Suppressor macrophage (primary cell): ENCODE measurements at places on chromosomes 12 and 14.

GRCh38 chr12:27595231-27595642, 71.2 kb downstream of the PPFIBP1 start:
- DNase-seq = no peak

GRCh38 chr12:50309950-50310349, 26.6 kb upstream of the LIMA1 start:
- DNase-seq = no peak

DNA sequence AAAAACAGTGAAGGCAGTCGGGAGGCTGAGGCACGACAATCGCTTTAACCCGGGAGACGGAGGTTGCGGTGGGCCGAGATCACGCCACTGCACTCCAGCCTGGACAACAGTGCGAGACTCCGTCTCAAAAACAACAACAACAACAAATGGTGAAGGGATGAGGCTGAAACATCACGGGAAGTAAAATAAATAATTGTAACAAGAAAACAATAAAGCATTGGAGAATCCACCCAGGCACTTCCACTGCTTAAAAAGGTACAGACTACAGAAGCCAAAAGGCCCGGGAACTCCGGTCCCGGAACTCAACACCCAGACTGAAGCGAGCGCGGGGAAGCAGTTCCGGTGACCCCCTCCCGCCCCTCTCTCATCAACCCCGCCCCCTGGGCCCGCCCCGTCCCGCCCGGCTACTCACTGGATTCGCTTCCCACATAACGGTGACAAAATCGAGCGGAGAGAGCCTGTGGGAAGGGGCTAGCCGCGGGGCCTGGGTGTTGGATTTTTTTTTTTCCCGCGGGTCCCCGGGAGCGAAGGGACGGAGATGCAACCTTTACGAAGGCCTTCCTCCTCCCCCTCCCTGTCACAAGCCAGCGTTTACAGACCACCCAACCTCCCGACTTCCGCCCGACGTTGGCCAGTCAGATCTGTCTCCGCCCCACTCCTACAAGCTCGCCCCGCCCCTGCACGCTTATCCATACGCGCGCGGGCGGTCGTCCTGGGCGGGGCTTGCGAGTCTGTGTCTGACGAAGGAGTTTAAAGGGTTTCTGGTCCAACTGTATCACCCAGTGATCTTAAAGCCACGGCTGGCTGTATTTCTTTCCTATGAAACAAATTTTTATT, at the start of gene PARP11:
Gene PARP11 (minus strand): TSS at position 600 of the 837 bp plus-strand sequence. CDS start 170 bp downstream, at position 430.
- peak; percentile 99 for DNase-seq

DNA sequence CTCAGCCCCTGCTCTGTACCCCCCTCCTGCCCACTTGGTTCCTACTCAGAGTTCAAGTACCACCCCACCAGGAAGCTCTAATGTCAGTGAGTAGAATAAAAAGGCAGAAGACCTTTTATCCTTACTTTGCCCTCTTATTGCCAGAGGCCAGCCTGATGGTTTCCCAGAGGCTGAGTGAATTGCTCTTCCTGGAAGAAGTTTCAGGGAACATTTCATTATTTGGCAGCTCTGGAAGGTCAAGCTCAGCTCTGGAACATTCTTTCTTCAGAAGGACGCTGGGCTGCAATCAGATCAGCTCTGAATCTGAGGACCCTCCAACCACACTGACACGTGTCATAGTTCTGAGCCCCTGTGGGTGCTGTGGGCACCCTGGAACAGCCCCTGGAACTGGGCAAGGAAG, 188.9 kb downstream of the ETV6 start:
- no peak for DNase-seq

DNA sequence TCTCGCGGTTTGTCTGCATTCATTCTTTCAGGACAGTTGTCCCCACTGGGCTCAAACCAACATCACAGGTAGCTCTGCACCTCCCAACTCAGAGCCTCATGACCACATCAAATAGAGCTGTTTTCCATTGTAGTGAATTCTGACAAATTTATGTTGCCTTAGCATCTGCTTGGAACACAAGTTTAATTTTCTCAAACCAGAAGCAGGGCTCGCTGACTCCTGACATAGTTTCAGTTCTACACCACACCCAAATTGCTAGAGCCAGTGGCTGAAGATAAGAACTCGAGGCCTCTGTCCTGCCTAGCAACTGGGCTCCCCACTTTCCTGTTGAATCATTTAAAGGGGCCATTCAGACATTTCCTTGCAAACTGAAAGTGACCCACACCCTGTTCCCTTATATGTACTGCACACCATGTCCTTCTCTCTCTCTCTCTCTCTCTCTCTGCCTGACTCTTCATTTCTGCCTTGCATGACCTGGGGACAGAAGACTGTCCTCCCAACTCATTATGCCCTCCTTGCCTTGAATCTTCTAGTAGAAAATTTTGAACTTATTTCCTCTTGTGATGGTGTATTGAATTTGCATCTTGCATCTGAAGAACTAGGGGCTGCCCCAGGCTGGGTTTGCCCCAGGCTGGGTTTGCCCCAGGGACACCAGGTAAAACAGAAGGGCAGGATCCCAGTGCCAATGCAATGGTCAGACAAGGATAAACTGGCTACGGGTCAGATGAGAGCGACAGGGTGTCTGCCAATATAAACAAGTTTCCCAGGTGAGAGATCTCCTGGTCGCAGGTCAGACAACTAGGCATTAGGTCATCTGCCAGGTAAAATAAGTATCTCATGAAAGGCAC, 9.7 kb upstream of the WSCD2 start:
- DNase-seq = no peak

DNA sequence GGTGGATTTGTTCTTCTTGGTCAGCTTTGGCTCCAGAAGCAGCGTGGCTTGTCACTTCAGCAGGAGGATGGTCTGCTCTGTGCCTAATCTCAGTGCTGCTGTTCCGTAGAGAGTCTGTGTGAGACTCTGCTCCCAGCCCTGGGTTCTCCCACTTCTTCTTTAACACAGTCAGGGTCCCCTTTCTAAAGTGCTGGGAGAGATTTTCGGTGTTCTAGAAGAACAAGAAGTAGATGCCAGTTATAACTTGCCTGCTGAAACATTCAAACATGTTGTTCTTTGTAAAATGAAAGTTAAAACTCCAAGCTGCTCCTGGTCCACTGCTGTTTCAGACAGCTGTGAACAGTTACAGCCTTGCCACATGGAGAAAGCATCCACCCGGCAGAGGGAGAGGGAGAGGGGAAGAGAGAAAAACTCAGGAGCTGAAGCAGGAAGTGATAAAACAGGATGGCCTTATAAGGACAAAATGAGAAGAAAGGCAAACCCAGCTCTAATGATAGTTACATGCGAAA, 55.2 kb upstream of the CERS5 start:
- peak; percentile 78 for DNase-seq

- no peak for DNase-seq
Observed at GRCh38 chr14:101150039-101150610, 246.6 kb upstream of the RTL1 start.

DNA sequence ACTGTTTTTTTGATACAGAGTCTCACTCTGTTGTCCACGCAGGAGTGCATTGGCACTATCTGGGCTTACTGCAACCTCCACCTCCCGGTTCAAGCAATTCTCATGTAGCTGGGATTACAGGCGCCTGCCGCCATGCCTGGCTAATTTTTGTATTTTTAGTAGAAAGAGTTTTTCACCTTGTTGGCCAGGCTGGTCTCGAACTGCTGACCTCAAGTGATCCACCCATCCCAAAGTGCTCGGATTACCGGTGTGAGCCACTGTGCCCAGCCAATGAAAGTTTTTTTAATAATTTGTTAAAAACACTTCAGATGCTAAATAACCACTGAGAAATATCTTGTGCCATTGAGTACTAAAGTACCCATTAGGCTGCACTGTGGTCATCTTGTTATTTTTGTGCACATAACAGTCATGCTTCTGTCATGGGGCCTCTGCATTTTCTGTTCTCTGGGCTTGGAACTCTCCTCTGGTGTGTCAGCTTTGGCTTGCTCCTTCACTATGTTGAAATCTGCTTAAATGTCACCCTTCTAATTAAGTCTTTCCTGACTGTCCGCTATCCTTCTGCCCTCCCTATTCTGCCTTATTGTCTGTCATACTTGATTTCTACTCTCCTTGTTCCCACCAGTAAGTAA, 105.1 kb downstream of the KTN1 start:
- DNase-seq = peak; percentile 5

- no peak for DNase-seq
Observed at GRCh38 chr12:45912774-45913173, 77.6 kb downstream of the SCAF11 start.

- no peak for DNase-seq
Observed at GRCh38 chr12:11718105-11718504, 68.6 kb downstream of the ETV6 start.

DNA sequence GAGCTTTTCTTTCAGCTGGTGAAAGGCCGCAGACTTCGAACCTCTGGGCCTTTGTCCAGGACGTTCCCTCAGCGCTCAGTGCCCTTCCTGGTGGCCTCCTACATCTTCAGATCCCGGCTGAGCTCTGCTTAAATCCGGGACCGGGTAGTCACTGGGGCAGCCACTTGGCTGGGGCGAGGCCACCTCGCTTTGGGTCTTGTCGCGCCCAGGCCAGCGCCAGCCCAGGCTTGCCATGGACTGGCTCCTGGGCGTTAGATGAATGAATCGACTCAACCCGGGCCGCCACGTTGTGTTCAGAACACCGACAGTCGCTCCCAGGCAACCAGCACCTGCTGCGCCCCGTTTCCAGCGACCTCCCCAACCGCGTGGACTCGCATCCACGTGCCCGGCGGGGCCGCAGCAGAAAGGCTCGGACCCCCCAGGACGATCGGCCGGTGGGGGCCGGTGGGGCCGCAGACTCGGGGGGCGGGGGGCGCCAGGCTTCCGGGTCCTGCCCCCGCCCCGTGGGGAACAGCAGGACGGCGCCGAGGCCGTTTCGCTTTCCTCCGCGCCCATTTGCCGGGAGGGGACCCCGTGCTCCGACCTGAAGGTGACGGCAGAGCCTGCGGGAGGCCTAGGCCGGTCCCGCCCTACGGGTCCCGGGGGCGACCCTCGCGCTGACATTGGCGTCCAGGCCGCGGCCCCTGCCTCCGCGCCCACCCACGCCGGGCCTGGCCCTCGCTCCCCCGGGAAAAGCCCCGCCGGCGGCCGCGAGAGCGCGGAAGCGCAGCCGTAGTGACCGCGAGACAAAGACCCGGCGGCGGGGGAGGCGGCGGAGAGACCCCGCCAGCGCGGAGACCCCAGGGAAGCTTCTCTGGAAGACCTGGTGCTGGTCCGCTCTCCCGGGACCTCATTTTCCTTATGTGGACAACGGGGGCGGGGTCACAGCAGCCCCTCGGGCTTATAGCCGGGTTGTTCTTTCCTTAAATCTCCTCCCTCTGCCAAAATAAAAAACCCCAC, 37.3 kb upstream of the RCOR1 start:
- peak; percentile 71 for DNase-seq

DNA sequence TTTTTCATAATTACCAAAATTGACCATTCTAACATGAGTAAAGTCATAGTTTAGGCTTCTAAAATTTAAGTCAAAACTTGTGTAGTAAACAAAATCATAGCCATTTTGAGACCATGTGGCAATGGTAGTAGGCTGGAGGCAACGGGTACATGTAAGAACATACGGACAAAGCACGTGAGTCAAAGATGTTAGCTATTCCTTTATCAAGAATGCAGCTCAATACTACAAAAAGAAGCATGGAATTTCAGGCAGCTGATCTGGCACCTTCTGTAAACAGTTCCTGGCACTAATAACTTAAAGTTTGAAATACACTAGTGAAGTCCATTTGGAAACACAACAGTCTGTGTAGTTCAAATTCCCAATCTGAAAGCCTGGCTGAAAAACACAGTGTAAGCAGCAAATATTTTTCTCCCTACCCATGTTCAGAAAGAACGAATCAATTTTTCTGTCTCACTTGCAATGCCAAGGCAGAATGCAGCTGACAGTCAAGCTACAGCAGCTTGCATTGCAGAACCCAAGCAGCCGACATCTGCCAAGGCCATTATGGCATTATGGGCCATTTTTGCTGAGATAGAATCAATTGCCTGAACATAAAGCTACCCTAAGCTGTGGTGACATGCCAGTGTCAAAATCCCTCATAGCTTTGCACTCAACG, 29.3 kb downstream of the MYF5 start:
- no peak for DNase-seq

DNA sequence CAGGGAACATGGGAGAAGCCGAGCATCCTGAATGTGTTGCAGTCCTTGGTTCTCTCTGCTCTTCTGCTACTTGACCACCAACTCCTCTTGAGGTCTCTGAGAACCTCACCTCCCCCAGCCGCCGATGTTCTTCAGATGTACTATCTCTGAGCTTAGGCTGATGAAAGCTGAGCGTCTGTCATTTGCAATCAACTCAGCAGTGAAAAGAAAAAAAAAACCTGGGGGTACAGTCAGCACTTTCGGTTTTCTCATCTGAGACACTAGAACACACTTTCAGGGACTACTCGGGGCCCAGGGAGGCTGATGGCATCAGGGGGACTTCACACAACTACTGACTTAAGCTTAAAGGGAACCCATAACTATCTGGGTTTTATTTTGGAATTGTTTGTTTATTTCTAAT, 9.6 kb upstream of the FLVCR2 start:
- DNase-seq = no peak

GRCh38 chr12:41946106-41946505, 198.6 kb downstream of the GXYLT1 start:
- DNase-seq = no peak

DNA sequence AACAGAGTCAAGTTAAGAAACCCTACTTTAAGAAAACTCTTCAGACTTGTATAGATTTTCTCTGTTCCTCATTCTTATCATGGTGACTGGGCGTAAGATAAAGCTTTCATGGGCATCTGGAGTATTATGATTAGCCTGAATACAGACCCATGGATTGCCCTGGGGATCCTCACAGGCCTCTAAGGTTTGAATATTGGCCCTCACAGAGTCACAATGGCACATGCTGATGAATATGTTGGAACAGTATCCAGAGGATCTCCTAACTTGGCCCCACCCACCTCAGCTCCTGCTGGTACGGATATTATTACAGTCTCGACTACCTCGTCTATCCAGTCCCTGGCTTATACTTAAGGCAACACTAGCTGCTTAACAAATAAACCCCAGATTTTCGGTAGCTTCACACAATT, 8.1 kb downstream of the OSBPL8 start:
- peak; percentile 17 for DNase-seq

- no peak for DNase-seq
Observed at GRCh38 chr14:50605766-50606165, 45.8 kb downstream of the ATL1 start.

- DNase-seq = no peak
Observed at GRCh38 chr14:55600784-55601561, 21.0 kb downstream of the KTN1 start.

DNA sequence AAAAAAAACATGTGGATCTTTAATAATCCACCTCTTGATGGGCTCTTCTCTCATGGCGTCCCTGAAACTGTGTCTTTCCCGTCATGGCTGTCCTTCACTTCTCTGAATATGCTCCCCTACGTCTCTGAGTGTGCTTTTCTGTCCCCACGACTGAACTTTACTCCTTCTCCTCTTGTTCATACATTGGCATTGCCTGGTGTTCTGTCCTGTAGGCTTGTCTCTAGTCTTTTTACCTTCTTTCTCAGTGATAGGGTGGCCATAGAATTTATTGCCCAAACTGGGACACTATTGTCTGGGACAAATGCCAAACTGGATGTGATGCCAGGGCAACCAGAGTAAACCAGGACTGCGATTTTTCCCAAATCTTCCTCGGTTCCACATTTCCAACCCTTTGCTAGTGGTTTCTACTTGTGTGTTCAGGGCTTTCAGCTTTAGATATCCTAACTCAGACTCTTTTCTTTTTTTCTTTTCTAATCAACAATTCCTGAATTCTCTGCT, 202.2 kb downstream of the ATP23 start:
- DNase-seq = no peak
